Sciatic nerve (tissue), 2 donors: ENCODE measurements at places on chromosomes 3 and 15. TPM values are rescaled to one million over a fixed set of nuclear protein-coding genes. Genes with fewer than 3 reads are reported as not detected.
A peak's percentile ranks its signal among the peaks of the same experiment; 100 is the strongest.

The MYEF2 gene
- 49.8 TPM for total RNA-seq

GRCh38 chr3:54831112-54831511, 96.7 kb downstream of the LRTM1 start:
- no peak for DNase-seq

- no peak for DNase-seq
Observed at GRCh38 chr3:102179326-102180177, 255.3 kb upstream of the ZPLD1 start.

- peak; percentile 77 for DNase-seq
Observed at GRCh38 chr15:100863796-100864267, 15.8 kb upstream of the ALDH1A3 start.

- DNase-seq, result no peak
Observed at GRCh38 chr3:45054196-45054857, 28.2 kb downstream of the CLEC3B start.

DNA sequence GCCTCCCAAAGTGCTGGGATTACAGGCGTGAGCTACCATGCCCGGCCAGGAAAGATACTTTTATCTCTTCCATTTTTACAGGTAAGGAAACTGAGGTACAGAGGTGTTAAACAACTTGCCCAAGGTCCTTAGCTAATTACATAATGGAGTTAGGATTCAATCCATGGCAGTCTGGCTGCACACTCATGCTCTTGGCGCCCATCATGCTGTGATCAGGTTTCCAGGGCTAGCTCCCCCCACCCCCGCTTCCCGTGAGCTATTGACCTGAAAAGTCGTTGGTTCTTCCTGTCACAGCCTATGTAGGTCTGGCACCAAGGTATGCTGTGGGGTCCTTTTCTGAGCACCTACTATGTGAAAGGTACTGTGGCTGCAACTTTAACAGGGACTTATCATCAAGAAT, 55.9 kb upstream of the LARS2 start:
- DNase-seq, result no peak

The MNS1 gene
- 5.1 TPM for total RNA-seq

GRCh38 chr15:88833731-88834100, 30.5 kb downstream of the ACAN start:
- DNase-seq, result no peak

- no peak for DNase-seq
Observed at GRCh38 chr15:63256433-63257274, 20.8 kb upstream of the APH1B start.

- no peak for DNase-seq
Observed at GRCh38 chr3:97421565-97421964, 343.0 kb upstream of the ARL6 start.

- DNase-seq, result no peak
Observed at GRCh38 chr15:63334821-63335220, 46.8 kb downstream of the CA12 start.

- no peak for DNase-seq
Observed at GRCh38 chr3:115450036-115450435, 173.3 kb upstream of the GAP43 start.

- no peak for DNase-seq
Observed at GRCh38 chr3:58012302-58012701, 4.1 kb downstream of the FLNB start.

The IGSF10 gene
- total RNA-seq, result 1.2 TPM

GRCh38 chr3:5188419-5189221, 1.1 kb downstream of the EDEM1 start:
- DNase-seq, result no peak

- no peak for DNase-seq
Observed at GRCh38 chr3:18729671-18730070, 304.5 kb upstream of the SATB1 start.

DNA sequence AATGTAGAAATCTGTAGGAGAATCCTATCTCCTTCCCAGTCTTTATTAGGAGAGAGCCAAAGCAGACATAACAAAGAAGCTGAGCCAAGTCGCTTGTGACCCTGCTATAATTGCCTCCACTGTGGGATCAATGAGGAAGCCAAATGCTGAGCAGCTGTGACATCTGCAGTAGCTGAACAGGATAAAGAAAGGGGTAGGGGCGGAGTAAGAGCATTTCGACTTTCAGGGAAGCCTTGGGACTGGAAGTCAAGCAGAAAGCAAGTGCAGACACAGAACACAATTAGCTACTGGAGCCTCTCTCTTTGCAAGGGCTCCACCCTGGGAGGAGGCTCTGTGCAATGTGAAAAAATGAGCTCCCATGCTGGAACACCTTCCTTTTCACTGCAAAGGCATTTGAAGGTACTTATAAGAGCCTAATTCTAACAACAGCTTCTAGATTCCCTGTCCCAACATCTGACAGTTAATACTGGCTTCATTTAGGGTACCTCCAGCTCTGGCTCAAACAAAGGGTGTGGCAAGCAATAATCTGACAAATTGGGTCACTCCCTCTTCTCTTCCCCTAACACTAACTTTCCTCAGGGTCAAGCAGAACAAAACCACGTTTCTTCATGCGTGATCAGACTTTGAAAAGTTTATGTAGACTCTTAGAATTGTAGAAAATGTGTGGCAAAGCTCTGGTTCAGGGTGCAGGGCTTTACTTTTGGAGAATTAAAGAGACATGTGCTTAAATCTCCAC, 166.4 kb downstream of the CADPS start:
- DNase-seq, result no peak

The HHATL gene
- not detected for total RNA-seq

The C3orf20 gene
- total RNA-seq, result 0.18 TPM

DNA sequence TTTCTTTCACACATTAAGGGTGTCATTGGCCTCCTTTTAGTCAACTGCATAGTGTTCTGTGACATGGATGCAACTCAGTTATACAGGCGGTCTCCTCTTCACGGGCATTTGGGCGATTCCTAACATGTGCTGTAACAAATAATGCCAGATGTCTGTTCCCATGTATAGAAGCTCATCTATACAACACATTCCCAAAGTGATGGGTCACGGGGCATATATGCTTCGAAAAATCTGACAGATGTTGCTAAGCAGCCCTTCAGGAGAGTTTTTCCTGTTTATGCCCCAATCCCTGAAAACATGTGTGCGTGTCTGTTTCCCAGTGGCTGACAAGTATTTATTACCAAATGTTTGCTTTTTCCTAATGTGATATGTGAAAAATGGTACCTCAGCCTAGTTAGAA, 25.8 kb downstream of the LRRK1 start:
- DNase-seq, result no peak

DNA sequence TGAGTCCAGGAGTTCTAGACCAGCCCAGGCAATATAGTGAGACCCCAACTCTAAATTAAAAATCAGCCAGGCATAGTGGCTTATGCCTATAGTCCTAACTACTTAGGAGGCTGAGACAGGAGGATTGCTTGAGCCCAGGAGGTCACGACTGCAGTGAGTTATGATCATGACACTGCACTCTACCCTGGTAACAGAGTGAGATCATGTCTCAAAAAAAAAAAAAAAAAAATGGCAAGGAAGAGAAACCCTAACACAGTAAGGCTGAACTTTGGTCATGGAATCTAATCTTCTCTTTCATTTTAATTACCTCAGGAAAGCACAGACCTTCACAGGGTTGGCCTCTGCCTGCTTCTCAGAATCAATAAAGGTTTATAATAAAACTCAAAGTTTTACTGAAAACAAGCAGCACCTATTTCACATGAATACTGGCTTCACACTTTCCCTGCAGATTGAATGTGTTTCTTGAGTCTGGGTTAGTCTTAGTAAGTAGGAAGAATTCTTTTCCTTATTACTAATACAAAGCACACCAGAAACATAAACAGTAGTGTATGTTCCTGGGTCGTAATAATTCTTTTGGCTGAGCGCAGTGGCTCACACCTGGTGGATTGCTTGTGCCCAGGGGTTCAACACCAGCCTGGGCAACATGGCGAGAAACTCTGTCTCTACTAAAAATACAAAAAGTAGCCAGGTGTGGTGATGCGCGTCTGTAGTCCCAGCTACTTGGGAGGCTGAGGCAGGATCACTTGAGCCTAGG, 11.6 kb upstream of the NR2C2 start:
- no peak for DNase-seq

The GALNT15 gene
- total RNA-seq, result 54.4 TPM

GRCh38 chr3:65785065-65785645, 253.6 kb downstream of the MAGI1 start:
- DNase-seq, result no peak

GRCh38 chr15:47743886-47744285, 26.6 kb downstream of the SEMA6D start:
- DNase-seq, result no peak

- DNase-seq, result no peak
Observed at GRCh38 chr15:77709135-77709886, 76.6 kb upstream of the LINGO1 start.

The LNP1 gene
- total RNA-seq, result 3.4 TPM

GRCh38 chr3:134078169-134078831, 48.6 kb upstream of the SLCO2A1 start:
- DNase-seq, result no peak

- DNase-seq, result no peak
Observed at GRCh38 chr3:16462679-16463078, 50.8 kb downstream of the RFTN1 start.

DNA sequence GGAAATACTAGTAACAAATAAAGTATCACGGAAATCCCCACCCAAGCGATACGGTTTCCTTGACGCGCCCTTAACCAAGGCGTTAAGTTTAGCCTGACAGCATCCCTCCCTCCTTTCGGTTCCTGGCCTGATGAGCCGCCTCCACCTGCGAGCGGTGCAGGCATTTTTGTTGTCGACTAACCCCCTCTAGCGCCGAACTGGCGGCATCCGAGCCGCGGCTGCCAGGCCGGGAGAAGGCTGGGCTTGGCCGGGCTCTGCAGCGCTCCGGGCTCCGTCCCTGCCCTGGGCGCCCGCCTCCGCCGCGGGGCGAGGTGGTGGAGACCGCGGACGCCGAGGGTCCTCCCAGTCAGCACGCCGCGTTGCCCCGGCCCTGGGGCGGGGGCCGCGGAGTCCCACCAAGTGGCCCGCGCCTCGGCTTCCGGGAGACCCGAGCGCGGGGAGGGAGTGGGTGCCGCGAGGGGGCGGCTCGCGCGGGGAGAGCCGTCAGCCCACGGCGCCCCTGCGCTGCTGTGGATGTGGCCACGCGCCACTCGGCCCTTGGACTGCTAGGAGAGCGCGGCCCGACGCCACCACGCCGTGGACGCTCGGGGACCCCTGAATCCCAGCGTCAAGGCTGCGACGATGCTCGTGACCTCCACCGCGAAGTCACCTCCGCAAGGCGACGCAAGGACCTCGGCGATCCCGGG, 1.1 kb upstream of the EPHA6 start:
- peak; percentile 74 for DNase-seq

The GRAMD2A gene
- total RNA-seq, result 6.7 TPM

DNA sequence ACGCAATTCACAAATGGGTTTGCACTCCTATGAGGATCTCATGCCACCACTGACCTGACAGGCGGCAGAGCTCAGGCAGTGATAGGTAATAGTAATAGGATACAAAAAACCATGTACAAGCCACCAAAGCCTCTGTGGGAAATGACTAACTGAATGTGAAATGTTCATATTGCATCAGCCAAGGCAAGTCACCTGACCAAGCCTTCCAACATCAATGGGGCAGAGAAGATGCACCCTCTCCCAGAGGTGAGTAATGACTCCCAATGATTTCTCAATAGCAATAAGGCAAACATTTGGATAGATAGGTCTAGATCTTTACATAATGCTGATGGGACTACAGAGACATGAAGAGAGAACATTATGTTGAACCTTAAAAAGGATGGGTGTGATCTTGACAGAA, 14.9 kb downstream of the CNTN3 start:
- DNase-seq, result no peak

GRCh38 chr15:53807501-53807900, 48.0 kb upstream of the WDR72 start:
- no peak for DNase-seq

The C3orf33 gene
- 6.2 TPM for total RNA-seq

DNA sequence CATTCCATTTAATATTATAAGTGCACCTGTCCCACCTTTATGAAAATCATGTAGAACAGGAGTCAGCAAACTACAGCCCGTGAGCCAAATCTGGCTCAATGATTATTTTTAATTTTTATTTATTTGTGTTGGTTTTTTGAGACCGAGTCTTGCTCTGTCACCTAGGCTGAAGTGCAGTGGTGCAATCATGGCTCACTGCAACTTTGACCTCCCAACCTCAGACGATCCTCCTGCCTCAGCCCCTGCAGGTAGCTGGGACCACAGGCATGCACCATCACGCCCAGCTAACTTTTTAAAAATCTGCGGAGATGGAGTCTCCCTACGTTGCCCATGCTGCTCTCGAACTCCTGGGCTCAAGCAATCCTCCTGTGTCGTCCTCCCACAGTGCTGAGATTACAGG, 42.0 kb downstream of the MYO1E start:
- no peak for DNase-seq

The LRTM1 gene
- not detected for total RNA-seq

- DNase-seq, result peak; percentile 64
Observed at GRCh38 chr3:161171113-161171512, 50.0 kb upstream of the NMD3 start.

- no peak for DNase-seq
Observed at GRCh38 chr3:30098653-30099455, 507.5 kb upstream of the TGFBR2 start.

DNA sequence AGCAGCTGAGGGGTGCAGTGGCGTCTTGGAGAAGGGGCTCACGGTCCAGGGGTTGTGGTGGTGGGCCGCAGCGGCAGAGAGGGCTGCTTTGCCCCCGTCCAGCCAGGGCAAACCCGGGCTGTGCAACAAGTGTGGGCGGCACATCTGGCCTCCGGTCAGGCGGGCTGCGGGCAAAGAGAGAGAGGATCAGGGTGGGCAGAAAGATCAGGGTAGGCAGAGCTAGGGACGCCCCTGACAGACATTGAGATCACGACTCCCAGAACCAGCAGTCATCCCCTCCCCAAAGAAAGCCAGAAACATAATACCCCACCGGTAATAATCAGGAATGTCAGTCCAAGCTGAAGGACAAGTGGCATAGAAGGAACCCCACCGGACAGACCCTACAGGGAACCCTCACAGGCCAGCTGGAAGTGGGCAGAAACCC, 6.8 kb downstream of the GATA2 start:
- DNase-seq, result no peak

The LEKR1 gene
- total RNA-seq, result 1.9 TPM

- DNase-seq, result no peak
Observed at GRCh38 chr3:159265705-159266104, 463.9 kb downstream of the MFSD1 start.

The RLBP1 gene
- total RNA-seq, result not detected

GRCh38 chr3:88589138-88589537, 439.4 kb downstream of the C3orf38 start:
- DNase-seq, result no peak

DNA sequence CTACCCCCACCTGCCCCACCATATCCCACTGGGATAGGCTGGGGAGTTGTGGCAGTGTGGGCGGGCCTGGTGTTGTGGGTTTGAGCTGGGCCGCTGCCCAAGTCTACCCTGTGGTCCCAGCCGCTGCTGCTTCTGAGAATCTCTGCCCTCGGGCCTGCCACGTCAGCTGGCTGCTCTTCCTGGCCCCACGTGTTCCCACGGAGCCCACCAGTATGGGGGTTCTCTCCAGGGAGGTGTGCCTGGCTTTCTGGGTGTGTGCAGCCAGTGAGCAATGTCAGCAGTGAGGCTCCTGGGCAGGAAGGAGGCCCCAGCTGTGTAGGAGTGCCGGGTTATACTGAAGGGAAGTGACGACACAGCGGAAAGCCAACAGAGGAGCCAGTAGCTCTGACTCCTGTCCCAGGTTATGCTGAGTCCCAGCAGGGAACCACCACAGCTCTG, 10.5 kb downstream of the GNAI2 start:
- no peak for DNase-seq

The NDUFB5 gene
- total RNA-seq, result 61.8 TPM
